ENCODE measurements at places on chromosomes 3 and 15.
A peak's percentile ranks its signal among the peaks of the same experiment; 100 is the strongest.

GRCh38 chr15:78322724-78323521 lies 17.2 kb upstream of the CRABP1 start:
- DNase-seq = no peak

DNA sequence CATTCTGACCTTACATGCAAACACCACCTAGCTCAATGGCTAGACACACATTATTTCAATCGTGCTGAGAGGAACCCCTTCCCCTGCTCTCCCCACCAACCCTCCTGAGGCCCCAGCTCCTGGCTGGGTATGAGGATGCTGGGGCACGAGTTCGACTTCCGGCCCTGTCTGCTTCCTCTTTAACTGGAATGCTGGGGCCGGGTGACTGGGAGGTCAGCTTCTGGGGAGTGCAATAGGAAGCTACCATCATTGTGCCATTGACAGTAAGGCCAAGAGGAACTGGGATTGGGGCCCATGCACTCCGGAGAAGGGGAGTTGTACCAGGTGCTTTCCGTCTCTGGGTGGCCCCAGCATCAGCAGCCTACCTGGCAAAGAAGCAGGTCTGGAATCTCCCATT lies 15.6 kb upstream of the TLE3 start:
- DNase-seq = no peak

- peak; percentile 63 for DNase-seq
These were observed 58.5 kb downstream of the CMSS1 start for GRCh38 chr3:99875929-99876841.

DNA sequence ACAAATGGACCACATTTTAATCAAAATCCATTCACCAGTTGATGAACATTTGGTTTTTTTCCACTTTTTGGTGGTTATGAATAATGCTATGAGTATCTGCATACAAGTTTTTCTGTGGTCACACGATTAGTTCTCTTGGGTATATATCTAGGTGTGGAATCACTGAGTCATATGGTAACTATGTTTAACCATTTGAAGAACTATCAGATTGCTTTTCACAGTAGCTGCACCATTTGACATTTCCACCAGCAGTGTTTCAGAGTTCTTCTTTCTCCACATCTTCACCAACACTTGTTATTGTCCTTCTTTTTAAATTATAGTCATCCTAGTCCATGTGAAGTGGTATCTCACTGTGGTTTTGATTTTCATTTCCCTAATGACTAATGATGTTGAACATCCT lies 33.3 kb upstream of the ATG7 start:
- no peak for DNase-seq

DNA sequence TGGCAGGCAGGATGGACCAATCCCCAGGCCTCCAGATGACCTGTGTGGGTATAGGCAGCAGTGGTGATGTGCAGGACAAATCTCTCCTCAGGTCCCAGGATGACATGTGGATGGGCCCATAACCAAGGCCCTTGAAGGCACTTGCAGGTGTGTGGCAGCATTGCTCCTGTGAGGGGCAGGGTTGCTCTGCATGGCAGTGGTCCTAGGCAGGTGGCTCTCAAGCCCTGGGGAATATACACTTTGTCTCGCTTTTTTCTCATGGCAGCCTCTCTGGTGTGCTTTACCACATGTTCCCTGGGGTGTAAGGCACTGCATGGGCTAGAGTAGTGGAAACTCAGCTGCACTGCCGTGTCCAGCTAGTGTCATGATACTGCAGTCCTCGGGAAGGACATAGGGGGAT lies 503.6 kb downstream of the UNC13C start:
- DNase-seq = no peak

DNA sequence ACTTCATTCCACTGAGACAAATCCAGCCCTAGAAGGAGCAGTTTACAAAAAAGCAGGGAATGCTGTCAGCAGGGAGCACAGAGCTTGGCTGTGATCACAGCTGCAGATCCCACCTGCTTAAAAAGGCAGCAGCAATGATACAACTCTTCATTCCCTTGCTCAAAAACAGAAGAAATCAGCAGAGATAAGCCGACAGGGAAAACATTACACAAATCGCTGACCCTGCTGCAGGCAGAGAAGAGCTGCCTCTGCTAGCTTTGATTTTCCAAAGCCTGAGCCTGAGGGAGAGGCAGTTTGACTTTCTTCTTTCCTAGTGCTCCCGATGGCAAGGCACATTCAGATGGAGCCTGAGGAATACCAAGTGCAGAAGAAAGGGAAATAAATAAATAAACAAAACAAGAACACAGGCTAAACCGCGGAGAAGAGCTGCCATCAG lies 80.2 kb downstream of the SHQ1 start:
- DNase-seq = no peak

DNA sequence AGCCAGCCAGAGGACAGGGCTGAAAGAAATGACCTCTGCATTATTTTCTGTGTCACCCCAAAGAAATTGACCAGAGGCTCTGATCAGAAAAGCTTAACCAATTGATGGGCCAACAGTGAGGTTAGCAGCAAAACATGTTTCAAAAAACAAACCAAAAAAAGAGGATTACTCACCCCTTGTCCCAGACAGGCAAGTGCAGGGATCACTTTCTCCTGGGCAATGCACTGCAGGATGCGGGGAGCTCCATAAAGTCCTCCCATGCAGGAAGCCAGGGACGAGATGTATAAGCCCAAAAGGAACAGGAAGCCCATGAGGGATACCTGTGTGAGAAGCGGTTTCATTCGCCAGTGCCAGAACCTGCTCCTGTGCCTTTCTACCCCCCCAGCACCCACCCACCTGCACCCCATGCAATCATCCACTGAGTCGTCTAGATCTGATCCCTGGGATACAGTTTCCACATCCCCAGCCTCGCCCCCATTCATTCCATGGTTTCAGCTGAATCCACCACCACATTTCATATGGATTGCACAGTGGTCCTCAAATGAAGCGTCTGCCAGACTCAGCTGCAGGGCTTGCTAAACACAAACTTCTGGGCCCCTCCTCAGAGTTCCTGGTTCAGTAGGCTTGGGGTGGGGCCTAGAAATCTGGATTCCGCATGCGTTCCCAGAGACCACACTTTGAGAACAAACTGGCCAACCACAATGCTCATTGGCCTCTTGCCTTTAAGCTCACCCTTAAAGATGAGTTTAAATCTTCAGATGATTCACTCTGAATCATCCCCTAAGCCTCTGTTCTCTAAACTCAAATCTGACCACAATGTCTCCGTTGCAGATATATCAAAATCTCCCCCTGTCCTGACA lies 54.4 kb upstream of the HEG1 start:
- DNase-seq = no peak

- DNase-seq = no peak
These were observed 1.2 kb downstream of the LPCAT4 start for GRCh38 chr15:34365836-34366235.

- DNase-seq = no peak
These were observed 61.4 kb downstream of the GOLIM4 start for GRCh38 chr3:168034152-168034928.

GRCh38 chr3:42376344-42376798 lies 34.0 kb downstream of the LYZL4 start:
- no peak for DNase-seq

DNA sequence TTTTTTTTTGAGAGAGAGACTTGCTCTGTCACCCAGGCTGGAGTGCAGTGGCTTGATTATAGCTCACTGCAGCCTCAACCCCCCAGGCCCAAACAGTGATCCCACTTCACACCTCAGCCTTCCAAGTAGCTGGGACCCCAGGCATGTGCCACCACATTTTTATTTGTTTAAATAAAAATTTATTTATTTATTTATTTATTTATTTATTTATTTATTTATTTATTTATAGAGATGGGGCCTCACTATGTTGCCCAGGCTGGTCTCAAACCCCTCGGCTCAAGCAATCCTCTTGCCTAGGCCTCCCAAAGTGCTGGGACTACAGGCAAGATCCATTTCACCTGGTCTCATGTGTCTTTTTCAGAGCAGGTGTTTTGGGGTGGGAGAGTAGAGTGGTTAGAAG lies 15.5 kb downstream of the CAPN3 start:
- DNase-seq = no peak

DNA sequence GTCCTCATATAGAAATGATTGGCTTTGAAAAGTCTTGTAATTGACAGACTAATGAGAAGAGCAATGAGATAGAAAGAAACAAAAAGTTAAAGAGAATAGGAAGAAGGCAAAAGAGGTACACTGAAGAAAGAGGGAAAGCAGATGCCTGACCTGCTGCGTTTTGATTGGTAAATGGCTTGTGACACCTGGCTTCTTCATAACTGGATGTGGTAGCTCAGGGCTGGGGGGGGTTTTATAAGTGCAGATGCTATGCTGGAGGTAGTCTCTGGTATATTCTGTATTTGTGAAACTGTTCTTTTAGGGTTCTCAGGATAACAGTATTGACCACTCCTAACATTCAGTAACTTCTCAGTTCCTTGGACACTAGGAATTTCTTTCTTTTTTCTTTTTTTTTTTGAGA lies 1.4 kb downstream of the STARD9 start:
- no peak for DNase-seq

DNA sequence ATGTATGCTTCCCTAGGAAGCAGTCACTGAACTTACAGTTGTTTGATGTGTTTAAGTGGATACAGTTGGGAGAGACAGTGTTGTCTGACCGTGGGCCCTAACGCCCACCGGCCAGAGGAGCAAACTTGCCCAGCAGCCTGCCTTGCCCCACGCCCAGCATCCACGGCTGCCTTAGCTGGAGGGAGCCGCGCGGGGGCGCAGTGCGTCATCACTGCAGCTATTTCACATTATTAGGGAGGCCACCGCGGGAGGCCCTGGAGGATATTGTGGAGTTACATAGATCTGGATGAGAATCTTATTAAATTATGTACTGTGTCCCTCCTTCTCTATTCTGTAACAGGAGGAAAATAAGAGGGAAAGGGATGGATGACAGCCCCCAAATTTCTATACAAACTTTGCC lies 267.2 kb downstream of the GABRG3 start:
- DNase-seq = no peak

DNA sequence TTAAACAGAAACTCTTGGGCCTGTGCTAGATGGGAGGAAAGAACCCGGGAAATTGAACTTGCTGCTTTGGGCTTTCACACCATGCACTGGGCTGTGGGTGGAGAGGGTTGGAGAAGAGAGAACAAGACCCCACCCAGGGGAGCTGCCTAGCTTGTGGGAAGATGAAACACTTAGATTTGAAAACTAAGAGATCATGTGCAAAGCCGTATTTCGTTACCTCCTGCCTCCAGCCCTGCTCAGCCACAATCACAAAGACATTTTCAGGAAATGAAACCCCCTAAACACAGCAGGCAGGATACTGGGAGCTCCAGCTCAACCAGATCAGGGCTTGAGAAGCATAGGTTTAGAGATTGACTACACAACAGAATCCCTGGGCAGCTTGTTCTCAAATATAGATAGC lies 183.0 kb upstream of the C2CD4B start:
- no peak for DNase-seq

DNA sequence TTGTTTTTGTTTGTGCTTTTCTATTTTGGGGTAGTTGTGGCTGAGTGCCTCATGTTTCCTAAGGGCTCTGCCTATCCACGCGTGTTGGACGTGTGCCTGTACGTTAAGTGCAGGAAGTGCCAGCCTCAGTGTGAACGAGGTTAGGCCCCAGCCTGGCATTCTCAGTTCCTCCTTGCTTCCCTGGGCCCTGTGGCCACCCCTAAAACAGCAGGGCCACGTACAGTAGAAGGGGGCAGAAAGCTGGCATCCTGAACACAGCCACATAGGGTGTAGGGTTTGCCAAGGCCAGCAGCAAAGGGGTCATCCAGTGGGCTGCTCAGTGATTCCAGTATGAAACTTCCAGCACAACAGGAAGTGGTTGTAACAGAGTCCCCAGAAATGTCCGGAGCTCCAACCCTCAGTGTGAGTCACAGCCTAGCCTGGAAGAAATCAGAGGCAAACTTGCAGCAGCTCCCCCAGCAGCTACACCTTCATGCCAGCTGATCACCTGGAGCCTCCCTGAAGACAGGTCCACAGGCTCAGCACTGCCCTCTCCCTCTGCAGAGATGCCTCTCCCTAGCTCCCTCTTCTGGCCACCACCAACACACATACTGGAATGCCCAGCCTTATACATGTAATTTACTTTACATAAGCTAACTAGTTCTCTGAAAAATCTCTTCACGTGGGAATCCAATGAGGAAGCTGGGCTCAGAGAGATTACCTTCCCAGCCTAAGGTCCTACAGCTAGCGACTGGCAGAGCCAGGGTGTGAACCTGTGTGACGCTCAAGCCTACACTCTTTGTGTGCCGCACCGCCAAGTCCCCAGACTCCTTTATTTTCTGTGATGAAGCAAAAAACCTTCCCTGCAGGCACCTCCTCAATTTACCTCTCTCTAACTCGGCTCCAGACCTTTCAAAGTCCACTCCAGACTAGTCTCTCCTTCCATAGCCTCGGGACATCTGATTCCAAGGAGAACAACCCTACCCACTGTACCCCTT lies 26.6 kb downstream of the ILDR1 start:
- peak; percentile 6 for DNase-seq

- no peak for DNase-seq
These were observed 76.0 kb upstream of the TSC22D2 start for GRCh38 chr3:150331978-150332568.

DNA sequence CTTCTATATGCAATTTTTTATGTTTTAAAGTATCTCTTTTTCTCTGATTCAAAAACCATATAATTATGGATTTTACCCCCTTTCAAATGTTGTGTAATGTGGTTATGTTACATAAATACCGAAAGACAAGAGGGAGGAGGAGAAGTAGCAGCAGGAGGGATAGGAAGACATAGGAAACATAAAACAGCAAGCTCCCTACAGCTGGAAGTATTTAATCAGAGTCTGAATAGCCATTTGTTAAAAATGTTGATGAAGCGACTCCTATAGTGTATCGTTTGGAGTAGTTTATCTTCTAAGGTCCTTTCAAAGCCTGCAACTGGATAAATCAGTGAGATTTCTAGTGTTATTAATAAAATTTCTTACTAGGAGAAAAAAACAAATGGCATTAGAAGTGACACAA lies 598.1 kb upstream of the GOLIM4 start:
- no peak for DNase-seq

GRCh38 chr3:168024537-168024941 lies 71.2 kb downstream of the GOLIM4 start:
- DNase-seq = no peak

DNA sequence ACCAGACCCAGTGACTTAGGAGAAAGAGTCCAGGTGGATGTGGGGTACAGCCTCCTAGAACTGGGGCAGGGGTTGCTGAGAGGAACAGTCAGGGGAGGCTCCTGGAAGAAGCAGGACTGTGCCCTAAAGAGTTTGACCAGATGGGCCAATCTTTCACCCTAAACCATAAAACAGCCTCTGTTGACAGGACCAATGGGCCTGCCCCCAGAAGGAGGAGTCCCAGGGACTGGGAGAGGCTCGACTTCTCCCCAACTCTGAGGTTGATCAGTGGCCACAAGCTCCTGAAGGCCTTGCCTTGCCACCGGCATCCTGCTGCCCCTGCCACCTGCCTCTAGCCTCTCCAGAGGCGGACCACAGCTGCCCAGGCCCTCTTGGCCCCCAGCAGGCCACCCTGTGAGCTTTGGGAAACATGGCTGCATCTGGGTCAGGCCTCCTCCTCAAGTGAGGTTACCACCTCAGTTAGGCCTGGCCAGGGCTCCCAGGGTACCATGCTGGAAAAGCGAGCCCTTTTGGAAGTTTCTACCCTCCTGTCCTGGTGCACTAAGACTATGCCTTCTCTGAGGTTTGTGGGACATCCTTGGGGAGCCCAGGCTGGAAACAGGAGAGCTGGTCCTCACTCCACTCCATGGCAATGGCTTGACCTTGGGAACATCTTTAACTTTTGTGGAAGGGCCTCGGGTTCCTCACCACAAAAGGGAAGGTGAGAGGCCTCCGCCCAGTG lies 2.8 kb downstream of the VIPR1 start:
- DNase-seq = no peak
